Posterior vena cava (tissue), 2 donors: ENCODE measurements at places on chromosomes 11 and 22. TPM values are rescaled to one million over a fixed set of nuclear protein-coding genes. Genes with fewer than 3 reads are reported as not detected.

The FOLR1 gene
- total RNA-seq = not detected

The PGA4 gene
- total RNA-seq = 3.7 TPM

The XKR3 gene
- not detected for total RNA-seq

The C22orf31 gene
- total RNA-seq = not detected

The F2 gene
- not detected for total RNA-seq

The NRGN gene
- total RNA-seq = 5.1 TPM

The FGF4 gene
- total RNA-seq = not detected

The FAM83F gene
- total RNA-seq = 0.42 TPM

The BTG4 gene
- total RNA-seq = not detected

The GNB1L gene
- 3.6 TPM for total RNA-seq

The GGT5 gene
- total RNA-seq = 123 TPM

The CDC42BPG gene
- total RNA-seq = 0.38 TPM

The APOC3 gene
- not detected for total RNA-seq

The CCDC15 gene
- 1.1 TPM for total RNA-seq

The SCN3B gene
- 2.8 TPM for total RNA-seq

The CD82 gene
- total RNA-seq = 26.8 TPM

The TMEM135 gene
- total RNA-seq = 25.2 TPM

The POTEH gene
- total RNA-seq = not detected

The GAL3ST3 gene
- 0.74 TPM for total RNA-seq

The RAB30 gene
- total RNA-seq = 27.9 TPM
